ENCODE measurements at places on chromosomes 11 and 22.

- no peak for DNase-seq
Observed at GRCh38 chr11:73176145-73176873, 34.2 kb upstream of the FCHSD2 start.

GRCh38 chr11:66204412-66204811, 64.0 kb upstream of the RAB1B start:
- no peak for DNase-seq

- DNase-seq = no peak
Observed at GRCh38 chr11:58616594-58616993, 5.9 kb upstream of the CNTF start.

GRCh38 chr22:36961626-36962025, 48.2 kb downstream of the CSF2RB start:
- DNase-seq = no peak

- DNase-seq = no peak
Observed at GRCh38 chr22:39634530-39635405, 64.2 kb downstream of the CACNA1I start.

Measured in stimulated activated CD8-positive, alpha-beta memory T cell treated with anti-CD3 and anti-CD28 coated beads, Interleukin-2, amount 100 ng/mL, for 48 hours (primary cell).